WERI-Rb-1 (cell line): ENCODE measurements at places on chromosomes 4 and X.
A peak's percentile ranks its signal among the peaks of the same experiment; 100 is the strongest.

- DNase-seq, result no peak
Observed at GRCh38 chrX:55767100-55767499, 49.6 kb downstream of the RRAGB start.

DNA sequence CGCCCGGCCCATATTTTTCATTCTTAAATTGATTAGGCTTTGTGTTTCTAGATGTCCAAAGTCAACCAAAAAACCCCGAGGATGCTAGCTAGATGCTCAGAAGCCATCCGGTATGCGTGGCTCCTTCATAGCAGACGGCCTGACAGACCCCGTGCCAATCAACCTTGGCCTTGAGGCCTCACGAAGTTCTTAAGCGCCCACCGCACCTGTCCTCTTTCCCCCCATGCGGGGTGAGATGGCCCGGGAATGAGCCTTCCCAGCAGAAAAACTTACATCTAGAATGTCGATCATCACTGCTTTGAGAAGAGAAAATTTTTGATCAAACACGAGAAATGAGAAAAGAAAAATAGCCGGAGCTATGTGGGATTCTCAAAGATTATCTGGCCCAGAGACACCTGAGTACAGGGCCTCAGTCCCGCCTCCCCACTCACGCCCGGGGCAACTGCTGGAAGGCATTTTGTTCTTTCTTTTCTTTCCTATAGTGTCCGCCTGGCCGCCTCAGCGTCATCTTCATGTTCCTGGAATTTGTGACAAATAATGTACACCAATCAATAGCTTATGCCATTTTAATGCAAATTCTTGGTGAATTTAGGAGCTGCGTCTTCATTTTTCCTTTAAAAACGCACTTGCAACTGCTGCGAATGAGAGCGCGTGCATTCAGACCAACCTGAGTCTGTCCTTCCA, 1.6 kb upstream of the NAT8L start:
- DNase-seq, result no peak

DNA sequence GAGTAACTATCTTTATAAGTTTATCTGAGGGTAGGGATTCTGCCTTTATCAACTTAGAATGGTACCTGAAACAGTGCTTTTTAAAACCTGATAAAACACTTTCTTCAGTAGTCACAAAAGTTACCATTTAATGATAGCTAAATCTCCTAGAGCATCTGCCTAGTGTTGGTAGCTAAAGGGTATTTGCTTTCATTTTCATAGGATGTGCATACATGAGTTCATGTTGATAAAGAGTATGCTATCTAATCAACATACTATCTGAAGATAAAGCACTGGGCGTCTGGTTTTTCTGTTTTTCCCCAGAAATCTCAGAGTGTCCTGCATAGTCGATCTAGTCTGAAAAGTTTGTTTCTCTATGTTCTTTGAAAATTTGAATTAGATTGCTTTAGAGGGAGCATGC, 75.1 kb downstream of the ADGRL3 start:
- no peak for DNase-seq

DNA sequence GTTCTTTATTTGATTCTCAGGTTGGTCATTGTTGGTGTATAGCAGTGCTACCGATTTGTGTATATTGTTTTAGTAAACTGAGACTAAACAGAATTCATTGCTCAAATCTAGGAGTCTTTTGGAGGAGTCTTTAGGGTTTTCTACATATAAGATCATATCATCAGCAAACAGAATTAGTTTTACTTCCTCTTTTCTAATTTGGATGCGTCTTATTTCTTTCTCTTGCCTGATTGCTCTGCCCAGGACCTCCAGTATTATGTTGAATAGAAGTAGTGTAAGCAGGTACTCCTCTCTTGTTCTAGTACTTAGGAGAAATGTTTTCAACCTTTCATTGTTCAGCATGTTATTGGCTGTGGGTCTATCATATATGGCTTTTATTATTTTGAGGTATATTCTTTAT, 92.6 kb downstream of the IQCM start:
- no peak for DNase-seq

DNA sequence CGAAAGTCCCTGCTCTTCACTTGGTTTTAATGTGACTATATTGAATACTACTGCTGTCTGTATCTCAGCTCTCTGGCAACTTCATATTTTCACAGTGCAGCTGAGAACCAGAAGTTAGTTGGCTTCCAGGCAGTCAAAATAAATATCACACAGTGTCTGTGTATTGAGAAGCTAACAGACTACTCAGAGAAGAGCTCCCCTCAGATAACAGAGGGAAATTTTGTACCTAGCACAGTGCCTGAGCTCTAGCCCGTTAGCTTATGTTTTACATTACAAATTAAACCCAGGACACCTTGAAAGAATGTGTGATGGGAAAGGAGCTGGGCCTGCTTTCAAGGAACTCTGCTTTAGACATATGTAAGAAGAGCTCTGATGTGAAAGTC, 22.7 kb downstream of the JADE1 start:
- DNase-seq, result no peak

DNA sequence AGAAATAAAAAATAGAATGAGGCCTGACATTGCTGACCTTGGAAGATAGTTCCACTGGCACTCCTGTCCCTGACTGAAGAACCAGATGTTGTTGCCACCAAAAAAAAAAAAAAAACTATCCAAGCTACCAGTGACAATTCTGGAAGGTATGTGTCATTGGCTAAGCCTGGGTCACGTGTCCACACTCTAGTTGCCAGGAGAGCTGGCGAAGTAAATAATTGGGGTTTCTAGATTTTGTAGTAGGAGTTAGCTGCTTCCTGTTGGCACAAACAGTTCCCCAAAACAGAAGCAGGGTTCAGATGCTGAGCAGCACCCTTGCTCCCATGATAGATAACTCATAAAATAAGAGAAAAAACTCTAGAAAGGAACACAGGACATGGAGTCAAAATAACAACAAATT, 20.5 kb downstream of the MND1 start:
- no peak for DNase-seq

- no peak for DNase-seq
Observed at GRCh38 chrX:135345107-135345589, 35.9 kb downstream of the ETDC start.

DNA sequence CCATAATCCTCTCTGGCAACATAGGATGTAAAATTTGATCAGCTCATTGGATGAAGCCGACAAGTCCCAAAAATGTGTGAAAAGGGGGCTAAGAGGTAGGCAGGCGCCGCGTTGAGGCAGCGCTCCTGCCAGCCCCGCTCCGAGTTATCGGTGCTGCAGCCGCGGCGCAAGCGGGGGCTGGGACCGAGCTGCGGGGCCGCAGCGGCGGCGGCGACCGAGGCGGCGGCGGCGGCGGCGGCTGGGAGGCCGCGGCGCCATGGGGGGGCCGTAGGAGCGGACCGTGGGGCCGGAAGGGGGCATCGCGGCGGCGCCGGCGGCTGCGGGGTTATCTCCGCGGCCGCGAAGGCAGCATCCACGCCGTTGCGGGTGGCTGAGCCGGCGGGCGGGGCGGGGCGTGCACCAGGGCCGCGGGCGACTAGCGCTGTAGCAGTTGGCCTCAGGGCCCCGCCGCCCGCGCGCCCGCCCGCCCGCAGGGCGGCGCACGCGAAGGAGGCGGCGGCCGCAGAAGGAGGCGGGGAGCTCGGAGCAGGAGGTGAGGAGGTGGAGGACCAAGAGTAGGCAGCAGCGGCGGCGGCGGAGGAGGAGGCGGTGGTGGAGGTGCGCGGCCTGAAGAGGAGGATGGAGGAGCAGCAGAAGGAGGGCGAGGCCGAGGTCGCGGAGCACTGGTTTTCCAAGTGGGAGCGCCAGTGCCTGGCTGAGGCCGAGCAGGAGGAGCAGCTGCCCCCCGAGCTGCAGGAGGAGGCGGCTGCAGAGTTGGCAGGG, 126.0 kb upstream of the CXorf66 start:
- DNase-seq, result no peak

- no peak for DNase-seq
Observed at GRCh38 chr4:144663834-144664475, 18.0 kb downstream of the HHIP start.

DNA sequence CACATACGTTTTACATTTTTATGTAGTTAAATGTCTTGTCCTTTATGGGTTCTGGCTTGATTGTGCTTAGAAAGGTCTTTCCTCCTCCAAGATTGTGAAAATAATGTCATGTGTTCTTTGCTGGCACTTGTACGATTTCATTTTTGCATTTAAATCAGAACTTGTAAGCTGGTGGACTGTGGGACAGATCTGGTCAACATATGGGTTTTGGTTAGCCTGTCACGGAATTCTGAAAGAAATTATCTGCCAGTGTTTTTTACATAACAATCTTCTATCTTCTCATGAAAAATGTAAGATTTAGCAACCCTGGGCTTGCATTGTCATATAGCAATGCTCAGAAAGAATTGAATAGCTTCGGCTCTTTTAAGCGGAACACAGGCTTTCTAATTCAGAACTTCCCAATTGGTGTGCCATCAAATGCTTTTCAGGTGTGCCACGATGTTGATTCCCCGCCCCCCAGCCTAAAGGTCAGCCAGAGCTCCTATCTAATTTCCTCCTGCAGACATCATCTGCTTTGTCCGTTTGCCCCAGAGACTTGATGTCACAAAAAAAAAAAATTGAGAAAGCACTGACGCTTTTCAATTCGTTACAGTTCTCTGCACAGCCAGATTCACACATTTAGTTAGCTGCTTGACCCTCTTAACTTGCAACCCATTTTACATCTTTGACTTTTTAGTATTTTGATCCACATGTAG, 16.2 kb downstream of the AFF1 start:
- DNase-seq, result no peak

DNA sequence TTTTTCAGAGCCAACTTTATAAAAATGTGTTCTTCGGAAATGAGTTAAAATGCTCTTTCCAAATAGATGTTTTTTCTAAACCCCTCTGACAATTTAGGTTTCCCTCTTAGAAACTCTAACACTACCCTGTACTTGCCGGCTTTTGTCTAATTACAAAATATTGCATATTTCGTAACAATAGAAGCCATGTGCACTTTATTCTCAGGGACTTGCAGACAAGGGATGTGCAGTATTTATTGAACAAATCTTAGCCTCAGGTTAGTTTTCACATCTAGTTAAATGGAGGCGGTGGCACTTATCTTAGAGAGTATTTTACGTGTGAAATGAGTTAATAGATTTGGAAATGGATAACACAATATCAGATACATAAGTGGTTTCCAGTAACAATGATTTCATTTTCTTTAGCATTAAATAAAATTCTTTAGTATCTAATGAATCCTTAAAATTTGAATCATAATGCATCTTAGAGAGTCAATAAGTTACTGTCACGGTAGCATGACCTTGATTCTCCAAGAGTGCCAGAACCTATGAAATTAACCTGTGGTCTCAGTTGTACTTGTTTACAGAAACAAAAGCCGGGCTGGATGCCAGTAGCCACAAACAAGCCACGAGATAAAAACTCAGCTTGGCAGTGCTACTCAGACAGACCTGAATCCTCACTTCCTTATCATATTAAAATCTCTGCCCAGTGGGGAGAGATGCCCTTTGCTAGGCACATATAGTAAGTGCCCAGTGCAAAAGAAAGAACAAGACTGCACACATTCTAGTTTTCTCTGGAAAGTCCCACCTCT, 772 bp upstream of the PABPC4L start:
- no peak for DNase-seq

DNA sequence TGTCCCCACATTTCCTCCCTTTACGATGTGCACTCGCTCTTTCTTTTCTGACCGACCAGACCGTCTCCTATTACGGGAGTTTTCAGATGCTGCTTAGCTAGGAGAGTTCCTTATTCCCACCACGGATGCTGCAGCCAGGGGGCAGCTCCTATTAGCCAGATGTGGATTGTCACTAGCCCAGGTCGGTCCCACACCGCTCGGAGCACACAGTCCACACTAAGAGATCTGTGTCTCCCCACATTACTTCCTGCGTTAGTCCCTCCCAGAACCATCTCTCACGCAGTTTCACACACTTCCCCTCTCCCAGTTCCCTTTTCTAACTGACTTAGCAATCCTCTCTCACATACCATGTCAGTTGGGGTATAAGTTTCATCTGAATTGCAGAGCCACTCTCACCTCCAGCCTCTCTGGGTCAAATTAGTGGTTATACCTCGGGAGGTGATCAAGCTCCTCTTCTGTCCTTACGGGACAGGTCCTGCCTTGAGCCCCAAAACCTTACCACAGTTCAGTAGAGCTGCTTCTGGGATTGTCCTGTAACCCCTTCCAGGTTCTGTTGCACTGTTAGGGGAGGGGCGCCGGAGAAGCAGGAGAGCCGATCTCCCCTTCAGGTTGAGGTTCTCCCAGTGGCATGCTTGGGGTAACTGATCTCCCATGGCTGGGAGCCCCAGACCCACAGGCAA, 28.2 kb downstream of the SULT1E1 start:
- no peak for DNase-seq

DNA sequence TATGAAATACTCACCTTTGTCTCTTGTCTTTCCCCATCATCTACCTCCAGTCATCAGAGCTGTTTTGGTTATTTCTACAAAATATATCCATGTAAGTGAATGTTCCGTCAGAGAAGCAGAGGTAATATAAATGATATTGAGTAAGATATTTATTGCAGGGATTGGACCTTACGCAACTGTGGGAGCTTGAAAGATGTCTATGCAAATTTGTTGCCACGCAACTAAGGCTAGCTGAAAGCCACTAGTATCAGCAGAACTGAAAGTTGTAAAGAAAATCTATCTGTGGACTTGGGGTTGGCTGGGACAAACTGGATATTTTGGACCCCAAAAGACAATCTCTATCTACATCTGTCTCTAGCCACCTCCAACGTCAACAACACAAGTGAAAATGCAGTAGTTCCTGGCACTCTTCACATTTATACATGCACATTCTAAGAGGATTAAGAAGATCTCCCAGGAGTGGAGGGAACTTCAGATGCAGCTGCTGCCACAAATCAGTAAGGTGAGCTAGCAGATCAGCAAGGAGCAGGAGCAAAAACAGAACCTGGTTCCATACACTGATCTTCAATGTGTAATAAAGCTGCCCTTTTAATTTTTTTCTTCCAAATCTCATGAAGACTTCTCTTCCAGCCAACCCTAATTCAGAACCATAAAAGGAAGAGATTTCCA, 8.5 kb upstream of the CCSER1 start:
- DNase-seq, result peak; percentile 42

DNA sequence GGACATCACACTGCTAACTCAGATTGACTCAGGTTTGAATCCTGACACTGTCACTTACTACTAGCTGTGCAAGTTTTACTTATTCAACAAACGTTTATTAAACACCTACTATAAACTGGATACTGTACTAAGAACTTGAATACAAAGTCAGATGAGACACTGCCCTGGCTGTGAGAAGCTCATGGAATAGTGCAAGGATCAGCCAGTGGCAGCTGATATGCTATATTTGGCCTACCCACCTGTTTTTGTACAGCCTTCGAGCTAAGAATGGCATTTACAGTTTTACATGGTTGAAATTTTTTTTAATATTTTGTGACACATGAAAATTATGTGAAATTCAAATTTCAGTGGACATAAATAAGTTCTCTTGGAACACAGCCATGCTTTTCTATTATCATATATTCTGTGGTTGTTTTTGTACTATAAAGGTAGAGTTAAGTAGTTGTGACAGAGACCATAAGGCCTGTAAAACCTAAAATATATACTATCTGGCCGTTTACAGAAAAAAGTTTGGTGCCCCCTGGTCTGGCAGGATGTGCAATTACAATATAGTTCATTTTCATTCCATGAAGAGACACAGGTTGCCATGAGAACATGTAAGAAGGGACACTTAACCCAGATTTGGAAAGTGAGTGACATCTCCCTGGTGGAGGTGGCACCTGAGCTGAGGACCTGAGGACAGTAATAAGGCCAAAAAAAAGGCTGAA, 3.4 kb upstream of the SEC24D start:
- no peak for DNase-seq

- no peak for DNase-seq
Observed at GRCh38 chr4:55910140-55910539, 38.6 kb upstream of the CEP135 start.

- no peak for DNase-seq
Observed at GRCh38 chr4:101871962-101872676, 81.6 kb downstream of the BANK1 start.

GRCh38 chr4:121041307-121042090, 30.8 kb downstream of the NDNF start:
- DNase-seq, result no peak
